ENCODE measurements at places on chromosomes 5 and 9. TPM values are rescaled to one million over a fixed set of nuclear protein-coding genes. Genes with fewer than 3 reads are reported as not detected.

GRCh38 chr9:69307446-69308205, 17.4 kb upstream of the ENTREP1 start:
- DNase-seq, result no peak

DNA sequence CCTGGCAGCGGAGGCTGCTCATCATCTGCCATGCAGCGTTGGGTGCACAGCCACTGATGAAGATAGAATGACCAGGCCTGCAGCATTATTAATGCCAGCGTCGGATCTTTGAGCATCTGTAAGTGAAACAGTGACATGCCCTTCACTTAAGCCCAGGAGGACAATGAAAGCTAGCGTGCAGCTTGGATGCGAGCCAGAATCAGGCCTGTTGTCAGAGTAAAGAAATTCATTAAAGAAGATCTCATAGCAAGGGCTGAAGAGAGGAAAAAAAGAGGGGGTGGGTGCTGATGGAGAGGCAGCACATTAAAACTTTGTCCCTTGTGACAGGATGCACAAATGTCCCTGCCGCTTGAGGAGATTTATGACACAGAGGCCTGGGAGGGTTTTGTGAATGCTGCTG, 186.1 kb upstream of the MAST4 start:
- no peak for DNase-seq

NOP16 gene
- 55.3 TPM for total RNA-seq

DNA sequence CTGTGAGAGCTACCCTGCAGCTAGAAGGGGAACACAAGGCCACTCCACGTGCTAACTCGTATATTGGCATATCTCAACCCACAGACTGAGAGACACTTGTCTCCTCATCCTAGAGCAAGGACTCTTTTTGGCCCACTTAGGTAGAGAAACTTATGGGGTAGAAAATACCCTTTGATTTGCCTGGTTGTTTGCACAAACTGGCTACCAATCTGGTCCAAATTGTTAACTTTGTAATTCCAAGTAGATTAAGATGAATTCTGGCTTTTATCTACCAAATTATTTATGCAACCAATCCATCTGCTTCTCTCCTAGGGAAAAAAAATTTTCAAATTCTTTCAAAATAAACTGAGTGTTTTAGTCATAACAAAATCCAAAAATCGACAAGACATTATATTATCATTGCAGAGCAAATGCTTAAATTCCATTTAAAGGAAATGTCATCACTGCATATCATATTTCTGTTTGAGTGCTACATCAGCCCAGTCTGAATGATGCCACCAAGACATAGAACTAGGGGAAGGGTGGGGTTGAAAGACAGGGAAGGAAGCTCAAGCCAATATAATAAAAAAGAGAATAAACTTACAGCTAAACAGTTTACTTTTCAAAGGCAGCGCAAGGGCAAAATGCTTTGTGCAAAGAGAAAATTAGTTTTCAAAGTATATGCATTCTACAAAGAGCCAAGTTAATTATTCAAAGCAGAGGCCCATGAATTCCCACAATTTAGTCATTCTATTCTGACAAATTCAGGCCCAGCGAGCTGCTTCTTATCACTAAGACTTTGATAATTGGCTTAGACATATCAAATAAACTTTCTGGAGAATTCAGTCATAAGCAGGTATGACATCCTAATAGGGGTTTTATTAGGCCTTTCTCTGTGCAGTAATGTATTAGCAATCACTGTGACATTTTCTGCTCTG, 198.0 kb downstream of the CAAP1 start:
- no peak for DNase-seq

- DNase-seq, result no peak
These were observed 415 bp downstream of the XRCC4 start for GRCh38 chr5:83077662-83078261.

PAPPA gene
- 0.82 TPM for total RNA-seq

NSG2 gene
- total RNA-seq, result not detected

DNA sequence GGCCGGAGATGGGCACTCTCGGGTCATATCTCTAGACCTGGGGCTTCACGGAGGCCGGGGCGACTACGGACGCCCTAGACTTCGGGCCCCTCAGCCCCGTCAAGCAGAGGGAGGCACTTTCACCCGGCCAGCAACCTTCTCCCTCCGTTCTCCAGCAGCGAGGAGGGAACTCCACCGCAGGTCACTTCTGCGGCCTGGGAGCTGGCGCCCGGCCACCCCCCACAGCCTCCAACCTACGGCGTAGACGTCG, 201 bp downstream of the DOLK start:
- no peak for DNase-seq

DNA sequence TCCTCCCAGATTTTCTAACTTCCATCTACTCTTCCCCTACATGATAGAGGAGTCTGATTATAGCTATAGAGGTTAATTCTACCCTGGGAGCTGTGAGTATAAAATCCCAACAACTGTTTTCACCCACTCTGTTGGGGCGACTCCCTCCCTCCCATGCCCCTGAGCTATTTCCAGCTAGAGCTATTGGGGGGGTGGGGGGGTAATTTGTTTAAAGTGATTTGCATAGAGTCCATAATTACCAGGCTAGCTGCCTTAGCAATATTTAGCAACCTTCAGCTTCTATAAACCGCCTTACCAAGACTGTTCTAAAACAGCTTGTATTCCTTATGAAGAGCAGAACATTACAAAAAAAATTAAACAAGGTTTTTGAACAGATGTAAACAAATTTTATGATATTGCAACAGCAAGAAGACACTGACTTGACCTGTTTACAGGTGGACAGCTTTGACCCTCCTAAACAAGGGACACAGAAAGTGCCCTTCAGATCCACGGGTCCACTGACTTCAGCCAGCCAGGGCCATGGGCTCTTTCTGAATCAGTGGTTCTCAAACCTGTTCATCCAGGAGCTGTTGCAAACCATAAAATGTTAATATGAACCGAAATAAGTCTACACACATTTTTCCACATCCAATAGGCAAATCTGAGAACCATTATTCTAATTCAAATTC, 98.2 kb downstream of the OTULIN start:
- no peak for DNase-seq

DNA sequence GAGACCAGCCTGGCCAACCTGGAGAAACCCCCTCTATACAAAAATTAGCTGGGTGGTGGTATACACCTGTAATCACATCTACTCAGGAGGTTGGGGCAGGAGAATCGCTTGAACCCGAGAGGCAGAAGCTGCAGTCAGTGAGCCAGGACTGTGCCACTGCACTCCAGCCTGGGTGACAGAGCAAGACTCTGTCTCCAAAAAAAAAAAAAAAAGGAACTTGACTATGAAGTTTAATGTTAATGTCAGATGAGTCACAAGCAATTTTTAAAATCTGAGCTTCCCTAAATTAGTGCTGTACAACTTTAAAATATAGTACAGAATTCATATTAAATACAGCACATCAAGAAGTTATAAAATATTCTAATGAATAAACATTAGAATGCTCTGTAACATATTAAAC, 1.5 kb downstream of the MEIKIN start:
- no peak for DNase-seq

GRCh38 chr5:130323804-130324454, 419.7 kb downstream of the CHSY3 start:
- no peak for DNase-seq

- no peak for DNase-seq
These were observed 11.3 kb upstream of the DIPK1B start for GRCh38 chr9:136700959-136701667.

POU5F2 gene
- 0.12 TPM for total RNA-seq

- DNase-seq, result peak; percentile 52
These were observed at the start of gene GOLM1 for GRCh38 chr9:86098824-86099700. Gene GOLM1 (minus strand): TSS chr9:86099558. CDS start chr9:86079320, 20,238 bp downstream.

DNA sequence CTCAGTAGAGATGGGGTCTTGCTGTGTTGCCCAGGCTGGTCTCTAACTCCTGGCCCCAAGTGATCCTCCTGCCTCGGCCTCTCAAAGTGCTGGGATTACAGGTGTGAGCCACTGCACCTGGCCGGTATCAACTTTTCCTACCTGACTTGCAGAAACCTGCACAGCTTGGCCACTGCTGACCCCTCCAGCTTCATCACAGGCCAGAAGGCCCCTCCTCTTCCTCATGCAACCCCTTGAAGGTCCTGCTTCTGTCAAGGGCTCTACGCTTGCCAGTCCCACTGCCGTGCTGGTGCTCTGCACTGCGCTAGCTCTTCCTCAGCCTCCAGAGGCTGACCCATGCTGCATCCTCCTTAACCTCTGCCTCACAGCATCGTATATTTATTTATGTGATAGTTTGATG, 32.5 kb upstream of the RNU6ATAC start:
- no peak for DNase-seq

DNA sequence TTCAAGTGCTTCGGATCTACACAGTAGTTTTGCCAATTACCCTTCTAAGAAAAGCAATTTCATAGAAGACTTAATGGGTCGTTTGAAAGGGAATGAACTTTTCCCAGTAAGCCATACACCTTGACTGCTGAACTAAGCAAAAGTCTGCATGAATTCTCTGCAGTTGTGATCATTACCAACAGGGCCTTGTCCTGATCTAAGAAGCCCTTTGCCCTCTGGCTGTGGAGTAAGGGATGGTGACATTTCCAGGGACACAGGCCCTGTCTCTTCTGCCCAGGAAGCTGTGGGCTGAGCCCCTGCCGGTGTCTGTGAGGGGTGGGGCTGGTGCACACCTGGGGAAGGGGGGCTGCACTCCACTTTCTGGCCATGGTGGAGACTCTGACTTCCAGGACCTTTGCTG, 30.5 kb downstream of the ZDHHC11 start:
- DNase-seq, result no peak

CCDC171 gene
- 0.57 TPM for total RNA-seq

SLCO6A1 gene
- not detected for total RNA-seq

STPG3 gene
- not detected for total RNA-seq

- DNase-seq, result no peak
These were observed 26.2 kb downstream of the PTCD2 start for GRCh38 chr5:72346398-72346797.

GRCh38 chr5:56361398-56361797, 128.3 kb upstream of the ANKRD55 start:
- no peak for DNase-seq

- no peak for DNase-seq
These were observed 58.8 kb upstream of the GFPT2 start for GRCh38 chr5:180411948-180412347.

SPAG8 gene
- total RNA-seq, result 0.93 TPM

CNTFR gene
- total RNA-seq, result 32.3 TPM

- DNase-seq, result no peak
These were observed 212.7 kb downstream of the CHSY3 start for GRCh38 chr5:130116972-130117371.

DNA sequence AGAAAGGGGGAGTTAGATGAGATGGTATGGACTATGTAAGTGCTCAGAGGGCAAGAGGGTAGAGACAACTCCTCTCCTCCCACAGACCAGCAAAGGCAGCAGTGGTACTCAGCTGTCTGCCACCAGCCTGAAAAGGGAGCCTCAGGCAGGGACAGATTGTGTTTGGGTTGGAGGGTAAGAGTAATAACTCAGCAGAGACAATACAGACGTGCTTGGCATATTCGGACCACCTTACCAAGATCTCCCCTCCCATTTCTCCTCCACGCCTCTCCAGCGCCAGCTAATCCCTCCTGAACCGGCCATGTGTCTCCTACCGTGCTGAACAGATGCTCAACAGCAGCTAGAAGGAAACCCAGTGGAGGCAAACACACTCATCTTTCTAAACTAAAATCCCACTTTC, 180.8 kb downstream of the ASTN2 start:
- no peak for DNase-seq

- DNase-seq, result no peak
These were observed 65.2 kb downstream of the HMHB1 start for GRCh38 chr5:143877196-143877595.

ASPN gene
- 1.7 TPM for total RNA-seq

GRCh38 chr5:34789021-34789531, 49.9 kb upstream of the TTC23L start:
- DNase-seq, result no peak

- no peak for DNase-seq
These were observed 137.8 kb downstream of the CEMIP2 start for GRCh38 chr9:71630377-71630995.

DNA sequence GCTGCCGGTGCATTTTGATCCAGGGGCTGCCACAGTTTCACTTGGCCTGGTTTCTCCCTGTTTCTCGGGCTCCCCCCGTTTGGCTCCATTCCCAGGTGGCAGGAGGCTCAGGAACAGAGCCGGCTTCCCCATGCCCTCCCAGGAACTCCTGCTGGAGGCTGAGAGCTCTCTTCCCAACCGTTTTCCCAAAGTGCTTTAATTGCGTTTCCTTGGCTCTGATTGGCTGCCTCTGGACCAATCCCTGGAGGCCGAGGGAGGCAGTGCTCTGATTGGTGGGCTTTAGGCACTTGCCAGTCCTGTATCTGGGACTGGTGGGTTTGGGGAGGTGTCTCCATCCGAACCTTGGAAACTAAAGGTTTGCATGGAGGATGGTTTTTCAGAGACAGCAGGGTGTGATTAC, 4.9 kb downstream of the TSPAN17 start:
- DNase-seq, result no peak

- DNase-seq, result no peak
These were observed 115.3 kb upstream of the CDKN2B start for GRCh38 chr9:22124263-22125011.

CTSV gene
- not detected for total RNA-seq

DNA sequence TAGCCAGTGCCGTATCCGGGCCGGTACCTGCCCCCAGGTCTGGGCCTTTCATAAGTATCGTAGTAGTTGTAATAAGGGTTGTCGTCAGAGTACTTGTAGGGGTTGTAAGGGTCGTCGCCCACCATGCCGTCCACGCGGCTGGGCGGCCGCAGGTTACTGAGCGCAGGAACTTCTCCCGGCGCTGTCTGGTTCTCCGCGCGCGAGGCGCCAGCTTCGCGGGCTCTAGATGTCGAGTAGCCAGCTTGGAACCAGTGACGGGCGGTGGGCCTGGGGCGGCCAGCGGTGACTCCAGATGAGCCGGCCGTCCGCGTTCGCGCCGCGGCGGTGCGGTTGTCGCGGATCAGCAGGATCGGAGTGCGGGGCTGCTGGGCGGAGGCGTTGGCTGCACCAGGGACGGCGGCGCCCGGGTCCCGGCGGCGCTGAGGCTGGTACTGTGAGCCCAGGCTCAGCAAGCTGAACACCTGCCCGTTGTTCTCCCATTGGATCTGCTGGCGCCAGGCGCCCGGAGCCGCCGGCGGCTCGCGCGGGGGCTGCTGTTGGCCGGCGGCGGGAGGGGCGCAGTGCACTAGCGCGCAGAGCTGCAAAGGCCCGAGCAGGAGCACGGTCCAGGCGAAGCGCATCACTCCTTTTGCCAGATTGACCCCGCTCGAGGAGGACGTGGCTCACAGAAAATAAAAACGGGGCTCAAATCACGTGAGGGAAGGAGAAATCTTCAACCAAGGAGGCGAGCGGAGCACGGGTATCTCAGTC, 518 bp downstream of the LOX start:
- peak; percentile 20 for DNase-seq
